ENCODE measurements at places on chromosomes 6 and 20. TPM values are rescaled to one million over a fixed set of nuclear protein-coding genes. Genes with fewer than 3 reads are reported as not detected.

- DNase-seq: no peak
These were observed 1.8 kb downstream of the GTPBP2 start for GRCh38 chr6:43627008-43627825.

- DNase-seq: no peak
These were observed 52.8 kb downstream of the NPEPL1 start for GRCh38 chr20:58745391-58745790.

GRCh38 chr6:148747145-148747470 lies 278 bp downstream of the UST start:
- DNase-seq: no peak

DNA sequence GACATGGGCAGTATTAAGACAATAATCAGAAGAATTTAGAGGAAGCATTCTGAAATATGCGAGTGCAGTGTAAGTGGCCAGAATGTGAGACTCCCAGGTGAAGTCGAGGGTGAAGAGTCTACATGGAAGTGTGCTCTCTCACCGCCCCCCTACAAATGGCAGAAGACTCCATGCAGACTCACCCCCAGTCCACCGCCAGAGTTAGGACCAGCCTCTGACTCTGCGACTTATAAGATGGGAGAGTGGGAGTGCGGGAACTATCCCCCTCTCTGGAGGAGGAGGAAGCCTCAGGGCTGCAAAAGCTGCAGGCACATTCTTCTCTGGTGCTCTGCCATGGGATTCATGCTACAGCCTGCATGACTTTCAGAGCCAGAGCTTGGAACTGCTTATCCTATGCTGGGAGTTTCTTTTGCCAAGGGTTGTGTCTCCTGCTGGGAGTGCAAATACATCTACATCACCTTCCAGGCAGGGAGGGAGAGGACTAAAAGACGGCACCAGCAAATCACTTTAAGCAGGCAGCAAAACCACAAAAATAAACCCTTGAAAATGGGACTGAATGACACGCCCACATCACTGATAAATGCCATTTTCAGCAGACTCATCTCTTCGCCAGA lies 206.7 kb upstream of the SULF2 start:
- DNase-seq: peak; percentile 32

GRCh38 chr6:129895692-129896091 lies 34.6 kb upstream of the TMEM244 start:
- no peak for DNase-seq

DNA sequence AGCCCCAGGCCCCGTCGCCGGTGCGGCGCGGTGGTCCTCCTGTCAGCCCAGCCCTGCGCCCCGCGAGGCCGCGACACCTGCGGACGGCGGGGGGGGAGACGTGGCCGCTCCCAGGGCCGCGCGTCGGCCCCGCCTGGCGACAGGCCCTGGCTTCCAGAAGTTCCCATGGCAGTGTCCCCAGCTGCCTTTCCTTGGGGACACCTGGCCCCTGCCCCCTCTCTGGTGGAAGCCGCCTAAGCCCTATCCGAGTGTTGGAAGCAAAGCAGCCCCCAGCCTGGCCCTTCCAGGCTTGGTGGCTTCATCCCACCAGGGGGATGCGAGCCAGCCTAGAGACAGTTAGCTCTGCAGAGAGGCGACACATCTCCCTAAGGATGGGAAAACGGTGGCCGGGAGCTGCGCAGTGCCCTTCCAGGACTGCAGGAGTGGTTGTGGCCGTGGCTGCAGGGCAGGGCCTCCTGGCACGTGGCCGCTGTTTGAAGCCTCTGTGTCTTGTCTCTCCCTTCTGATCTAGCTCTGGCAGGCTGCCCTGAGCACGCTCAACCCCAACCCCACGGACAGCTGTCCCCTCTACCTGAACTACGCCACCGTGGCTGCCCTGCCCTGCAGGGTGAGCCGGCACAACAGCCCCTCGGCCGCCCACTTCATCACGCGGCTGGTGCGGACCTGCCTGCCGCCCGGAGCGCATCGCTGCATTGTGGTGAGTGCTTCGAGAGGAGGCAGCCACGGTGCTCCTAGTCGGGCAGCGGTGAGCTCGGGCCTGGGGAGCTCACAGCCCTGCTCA lies 816 bp downstream of the NPEPL1 start:
- DNase-seq: peak; percentile 66

DNA sequence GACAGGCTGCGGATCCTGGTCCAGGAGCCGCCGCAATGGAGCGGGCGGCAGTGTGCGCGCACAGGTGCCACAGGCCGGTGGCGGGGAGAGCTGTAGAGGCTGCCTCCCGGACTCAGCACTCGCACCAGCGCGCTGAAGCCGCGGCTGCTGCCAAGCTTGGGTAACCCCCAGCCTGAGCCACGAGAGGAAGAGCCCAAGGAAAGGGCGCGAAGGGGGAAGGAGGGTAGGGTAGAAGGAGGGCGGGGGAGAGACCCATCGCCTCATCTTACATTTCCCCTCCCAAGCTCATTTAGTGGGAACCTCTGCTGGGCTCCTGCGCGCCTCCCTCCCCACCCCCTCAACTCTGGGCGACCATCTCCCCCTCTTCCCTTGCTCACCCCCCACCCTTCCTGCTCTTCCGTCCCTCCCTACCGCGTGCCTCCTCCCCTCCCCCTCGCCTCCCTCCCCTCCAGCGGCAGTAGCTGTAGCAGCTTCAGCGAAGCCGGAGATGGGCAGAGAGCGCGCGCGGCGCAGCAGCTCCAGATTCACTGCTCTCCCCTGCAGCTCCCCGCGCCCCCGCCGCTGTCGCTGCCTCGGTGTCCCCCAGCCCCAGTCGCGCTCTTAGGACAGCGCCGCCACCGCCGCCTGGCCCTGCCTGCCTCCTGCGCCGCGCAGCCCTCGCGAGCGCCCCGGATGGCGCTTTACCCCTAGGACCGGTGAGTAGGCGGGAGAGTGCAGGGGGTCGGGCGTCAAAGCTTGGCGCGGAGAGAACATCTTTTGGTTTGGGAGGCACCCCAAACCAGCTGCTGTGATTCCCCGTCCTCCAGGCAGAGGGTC lies at the start of gene FUT9:
Gene FUT9, plus strand, starts transcription at position 457 of the 816 bp plus-strand sequence. CDS start 187,182 bp downstream, outside the sequence.
- DNase-seq: peak; percentile 94

- peak; percentile 84 for DNase-seq
These were observed 6.4 kb downstream of the CFB start for GRCh38 chr6:31952140-31952805.

DNA sequence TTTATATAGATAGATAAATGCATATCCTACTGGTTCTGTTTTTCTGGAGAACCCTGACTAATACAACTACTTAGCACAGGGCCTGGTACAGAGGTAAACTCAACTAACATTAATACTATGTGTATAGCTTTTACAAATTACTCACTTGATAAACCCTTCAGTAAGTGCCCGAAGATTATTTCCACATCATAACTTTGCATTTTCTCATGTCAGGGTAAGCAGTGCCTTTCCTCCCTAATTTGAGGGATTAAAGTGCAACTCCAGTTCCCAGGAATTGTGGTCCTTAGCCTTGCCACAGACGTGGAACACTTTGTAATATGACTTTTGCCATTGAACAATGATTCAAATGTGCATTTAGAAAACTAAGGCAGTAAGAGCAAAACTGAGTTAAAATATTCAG lies 147.5 kb upstream of the SMLR1 start:
- DNase-seq: no peak

DNA sequence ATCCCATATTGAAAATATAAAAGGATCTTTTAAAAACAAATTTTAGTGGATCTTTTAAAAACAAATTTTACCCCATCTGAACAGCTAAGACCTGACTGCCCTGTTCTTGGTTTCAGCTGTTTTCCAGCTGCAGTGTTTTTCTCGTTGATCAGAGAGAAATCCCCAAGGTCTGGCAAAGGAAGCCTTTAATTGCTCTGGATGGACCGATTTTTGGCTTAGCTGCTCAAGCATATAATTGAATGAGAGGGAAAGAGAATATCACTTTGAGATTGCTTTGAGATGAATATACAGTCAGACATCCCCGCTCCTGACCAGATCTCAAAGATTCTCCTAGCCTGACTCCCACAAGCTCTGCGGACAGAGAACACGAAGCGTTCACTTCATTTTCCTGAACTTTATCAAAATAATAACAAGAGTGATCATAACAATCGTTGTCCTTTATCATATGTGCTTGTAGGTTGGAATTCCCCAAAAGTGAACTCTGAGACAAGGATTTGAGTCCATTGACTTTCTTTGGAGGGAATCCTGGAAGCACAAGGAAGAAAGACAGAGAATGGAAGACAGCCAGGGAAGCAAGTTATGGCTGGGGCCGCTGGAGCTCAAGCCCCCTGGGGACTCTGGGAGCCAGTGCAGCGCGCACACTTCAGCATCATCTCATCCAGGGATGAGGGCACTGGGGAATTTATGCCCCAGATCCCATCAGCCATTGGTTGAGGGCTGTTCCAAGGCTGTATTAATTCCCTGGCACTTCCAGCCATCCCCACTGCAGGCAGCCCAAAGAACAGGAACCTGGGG lies 101.3 kb downstream of the SNX5 start:
- no peak for DNase-seq

- peak; percentile 43 for DNase-seq
These were observed 913 bp downstream of the BTN2A2 start for GRCh38 chr6:26383624-26384417.

DNA sequence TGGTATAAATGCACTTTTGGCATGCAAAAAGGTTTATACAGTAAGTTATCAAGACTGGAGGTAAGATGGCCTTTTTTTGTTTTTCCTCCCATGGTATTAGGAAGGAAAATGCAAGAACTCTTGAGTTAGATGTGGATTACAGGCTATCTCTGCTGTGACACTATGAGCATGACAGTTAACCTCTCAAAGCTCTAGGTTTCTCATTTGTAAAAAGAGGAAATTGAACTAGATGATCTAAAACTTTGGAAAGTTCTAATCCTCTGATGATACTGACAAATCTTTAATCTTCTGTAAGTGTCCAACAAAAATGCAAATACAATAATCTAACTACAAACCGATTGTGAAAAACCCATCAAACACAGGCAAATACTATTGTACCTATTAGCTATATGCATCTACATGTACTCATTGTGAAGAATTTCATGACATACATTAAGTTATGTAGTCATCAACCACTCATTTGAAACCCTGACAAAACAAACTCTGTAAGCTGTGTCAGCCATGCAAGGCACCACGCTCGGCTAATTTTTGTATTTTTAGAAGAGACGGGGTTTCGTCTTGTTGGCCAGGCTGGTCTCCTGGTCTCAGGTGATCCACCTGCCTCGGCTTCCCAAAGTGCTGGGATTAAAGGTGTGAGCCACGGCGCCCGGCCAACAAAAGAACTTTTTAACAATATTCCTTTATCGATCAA lies 4.2 kb downstream of the CDK19 start:
- no peak for DNase-seq

DNA sequence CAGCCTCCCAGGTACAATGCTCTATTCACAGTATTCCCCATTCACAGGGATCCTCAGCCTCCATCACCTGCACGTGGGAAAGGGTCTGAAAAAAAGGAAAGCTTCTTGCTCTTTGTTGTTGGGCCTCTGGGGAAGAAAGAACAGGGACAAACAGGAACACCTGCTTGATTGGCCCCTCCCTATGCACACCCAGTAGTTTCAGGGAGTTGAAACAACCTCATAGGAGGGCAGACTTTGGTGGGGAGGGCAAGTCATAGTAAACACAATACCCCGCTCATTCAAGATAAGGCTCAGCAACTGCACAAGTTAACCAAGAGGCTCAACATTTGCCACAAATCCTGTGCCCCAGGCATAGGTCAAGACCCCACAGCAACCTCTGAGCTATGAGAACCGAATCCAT lies 1.7 kb downstream of the GHRH start:
- peak; percentile 24 for DNase-seq

DNA sequence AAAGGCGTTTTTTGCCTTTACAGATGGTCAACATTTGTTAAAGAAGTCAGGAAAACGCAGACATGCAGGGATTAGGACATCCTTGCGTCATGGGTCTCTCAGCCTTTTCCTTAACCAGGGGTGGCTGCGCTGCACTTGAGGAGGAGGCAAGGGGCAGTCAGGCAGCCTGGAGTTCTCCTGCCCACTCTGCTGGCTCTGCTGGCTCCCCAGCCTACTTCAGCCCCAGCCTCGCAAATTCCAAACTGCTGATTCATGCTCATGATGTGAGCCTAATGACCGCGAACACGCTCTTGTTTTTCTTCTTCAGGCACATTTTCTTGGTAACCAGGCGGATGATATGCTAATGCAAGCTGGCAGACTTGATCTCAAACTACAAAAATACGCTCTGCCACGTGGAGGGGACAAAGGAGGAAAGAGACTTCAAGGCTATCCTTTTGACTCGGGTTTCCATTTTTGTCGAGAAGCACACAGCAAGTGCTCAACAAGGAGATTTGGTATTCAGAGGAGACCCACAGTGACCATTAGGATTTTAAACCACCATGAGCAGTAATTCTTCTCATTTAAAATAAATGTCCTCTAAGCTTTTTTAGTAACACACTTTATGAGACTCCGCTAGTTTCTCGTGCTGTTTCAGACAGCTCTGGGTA lies 290.3 kb upstream of the STXBP5 start:
- peak; percentile 65 for DNase-seq

- no peak for DNase-seq
These were observed 3.0 kb upstream of the MLIP start for GRCh38 chr6:54108271-54108670.

- no peak for DNase-seq
These were observed 109.2 kb downstream of the NCOA3 start for GRCh38 chr20:47610945-47611250.

GRCh38 chr6:125699591-125699990 lies 49.8 kb upstream of the HEY2 start:
- DNase-seq: no peak

DNA sequence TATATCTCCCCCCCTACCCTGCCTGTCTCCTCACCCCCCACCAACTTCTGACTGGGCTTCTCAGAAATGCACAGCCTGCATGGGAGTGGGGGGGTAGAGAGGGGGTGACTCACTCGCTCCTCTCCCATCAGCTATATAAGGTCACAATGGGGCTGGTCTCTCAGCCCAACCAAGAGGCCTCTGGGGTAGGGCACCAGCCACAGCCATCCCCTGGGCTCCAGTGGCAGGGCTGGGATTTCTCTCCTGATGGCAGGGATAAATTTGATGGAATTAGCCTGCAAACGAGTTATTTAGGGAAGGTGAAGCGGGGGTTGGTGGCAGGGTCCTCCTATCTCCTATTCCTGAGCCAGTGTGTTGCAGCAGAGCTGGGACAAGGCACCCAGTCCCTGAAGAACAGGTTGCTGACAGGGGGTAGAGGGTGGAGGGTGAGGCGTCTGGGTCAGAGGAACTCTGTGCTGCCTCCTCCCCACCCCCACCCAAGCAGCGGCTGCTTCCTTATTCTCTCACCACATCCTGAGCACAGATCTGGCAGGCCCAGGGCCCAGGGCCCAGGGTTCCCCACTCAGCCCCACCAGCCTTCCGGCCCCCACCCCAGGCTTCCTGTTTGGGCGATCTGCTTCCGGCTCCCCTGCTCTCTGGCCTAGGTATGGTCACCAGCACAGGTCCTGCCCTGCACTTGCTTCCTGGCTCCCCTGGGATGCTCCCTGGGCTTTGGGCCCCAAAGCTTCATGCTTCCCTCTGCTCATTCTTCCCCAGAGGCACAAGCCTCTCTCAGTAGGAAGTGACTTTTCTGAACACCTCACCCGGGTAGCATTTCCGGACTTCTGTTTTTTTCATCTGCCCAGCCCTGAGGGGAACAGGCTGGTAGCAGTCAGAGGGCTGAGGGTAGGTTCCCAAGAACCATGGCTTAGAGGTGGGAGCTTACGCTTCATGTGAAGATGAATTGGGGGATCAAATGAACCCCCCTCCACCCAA lies 4.0 kb downstream of the PPP1R18 start:
- DNase-seq: peak; percentile 44

- DNase-seq: no peak
These were observed 171.4 kb upstream of the QKI start for GRCh38 chr6:163243083-163243482.

C20orf141 gene
- total RNA-seq: not detected

RTN4IP1 gene
- 11.8 TPM for total RNA-seq

EEF1E1 gene
- 119 TPM for total RNA-seq

ADGRF1 gene
- total RNA-seq: not detected

KIAA0408 gene
- 9.7 TPM for total RNA-seq

GMNN gene
- 69.1 TPM for total RNA-seq

FUT9 gene
- total RNA-seq: 6.3 TPM

BPIFB2 gene
- total RNA-seq: not detected

SNAI1 gene
- total RNA-seq: 4.0 TPM
